ENCODE measurements at places on chromosomes 1 and 21.

DNA sequence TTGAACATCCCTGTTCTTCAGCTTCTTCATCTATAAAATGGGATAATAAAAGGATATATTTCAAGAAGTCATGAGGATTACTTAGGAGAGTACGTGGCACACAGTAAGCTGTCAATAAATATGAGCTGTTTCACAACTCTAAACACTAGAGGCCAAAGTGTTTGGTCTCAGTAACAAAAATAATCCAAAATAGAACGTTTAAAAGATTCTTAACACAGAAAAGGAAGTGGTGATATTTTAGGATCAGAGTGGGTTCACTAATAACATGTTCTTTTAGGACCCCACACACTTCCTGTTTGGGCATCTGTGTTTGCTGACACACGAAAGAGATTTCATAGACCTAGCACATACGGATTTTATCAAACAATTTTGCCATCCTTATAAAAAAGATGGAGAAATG lies 32.9 kb downstream of the TNFSF18 start:
- DNase-seq: no peak

DNA sequence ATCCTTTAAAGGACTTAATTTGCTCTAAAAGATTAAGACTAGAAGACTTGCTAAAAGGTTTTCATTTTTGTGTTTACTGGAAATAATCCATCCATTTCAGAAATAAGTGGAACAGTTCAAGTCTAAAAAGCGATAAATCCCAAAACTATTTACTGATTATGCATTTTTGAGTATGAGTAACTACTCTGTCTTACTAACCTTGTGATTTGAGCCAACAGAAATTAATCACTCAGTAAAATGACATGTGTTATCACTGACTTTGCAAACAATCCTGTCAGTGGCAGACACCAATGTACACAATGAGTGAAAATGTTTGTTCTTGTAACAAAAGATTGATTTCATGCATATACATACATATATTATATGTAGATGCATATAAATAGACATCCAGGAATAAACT lies 218.0 kb downstream of the DENND1B start:
- DNase-seq: no peak

DNA sequence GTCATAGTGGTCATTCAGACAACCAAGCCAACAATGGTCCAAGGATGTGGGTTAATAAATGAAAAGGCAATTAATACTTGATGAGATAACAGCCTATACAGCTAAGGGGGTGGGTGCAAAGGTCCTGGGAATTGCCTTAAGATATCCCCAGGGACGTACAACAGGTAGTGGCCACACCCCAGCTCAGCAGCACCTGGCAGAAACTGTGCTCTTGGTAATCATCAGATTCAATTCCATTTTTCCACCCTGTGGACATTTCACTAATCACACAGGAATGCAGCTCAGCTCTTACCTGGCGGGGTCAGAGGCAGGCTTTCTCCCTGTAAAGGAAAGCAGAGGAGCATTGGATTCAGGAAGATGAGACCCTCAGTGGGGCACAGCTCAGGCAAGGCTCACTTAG lies 32.9 kb downstream of the FCRL5 start:
- DNase-seq: no peak

DNA sequence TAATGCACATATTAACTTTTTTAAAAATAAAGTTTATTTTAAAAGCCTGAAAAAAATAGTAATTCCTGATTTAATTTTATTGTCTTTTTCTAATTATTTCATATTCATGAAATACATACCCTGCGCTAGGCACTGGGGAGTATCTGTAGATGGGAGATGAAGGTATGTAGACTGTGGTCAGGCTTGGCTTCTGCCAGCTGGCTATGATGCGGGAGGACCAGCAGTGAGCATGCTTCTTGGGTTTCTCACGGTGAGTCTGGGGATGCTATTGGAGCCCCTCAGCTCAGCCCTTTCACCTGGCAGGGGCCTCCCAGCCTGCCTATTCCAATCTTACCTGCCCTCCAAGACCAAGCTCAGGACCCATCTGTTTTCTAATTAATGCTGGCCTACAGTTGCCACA lies 138.4 kb downstream of the NOS1AP start:
- DNase-seq: no peak

GRCh38 chr1:209587789-209588188 lies 4.3 kb downstream of the CAMK1G start:
- no peak for DNase-seq

- DNase-seq: no peak
Observed at GRCh38 chr21:44727321-44727720, 15.9 kb upstream of the TSPEAR start.

- DNase-seq: no peak
Observed at GRCh38 chr1:28314547-28314941, 14.3 kb upstream of the MED18 start.

GRCh38 chr1:233744779-233745513 lies 131.0 kb downstream of the KCNK1 start:
- no peak for DNase-seq

DNA sequence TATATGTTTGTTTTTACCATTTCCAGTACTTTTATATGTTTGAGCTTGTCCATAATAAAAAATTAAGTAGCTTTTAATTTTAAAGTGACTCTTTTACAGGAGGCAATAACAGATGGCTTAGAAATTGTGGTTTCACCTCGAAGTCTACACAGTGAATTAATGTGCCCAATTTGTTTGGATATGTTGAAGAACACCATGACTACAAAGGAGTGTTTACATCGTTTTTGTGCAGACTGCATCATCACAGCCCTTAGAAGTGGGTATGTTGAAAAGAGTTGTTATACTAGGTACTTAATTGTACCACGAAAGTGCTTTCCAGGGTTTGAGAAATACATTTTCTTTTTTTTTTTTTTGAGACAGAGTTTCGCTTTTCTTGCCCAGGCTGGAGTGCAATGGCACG lies 46.1 kb downstream of the RNF2 start:
- peak; percentile 49 for DNase-seq
